ENCODE measurements at places on chromosomes 1 and 21.
A peak's percentile ranks its signal among the peaks of the same experiment; 100 is the strongest.

DNA sequence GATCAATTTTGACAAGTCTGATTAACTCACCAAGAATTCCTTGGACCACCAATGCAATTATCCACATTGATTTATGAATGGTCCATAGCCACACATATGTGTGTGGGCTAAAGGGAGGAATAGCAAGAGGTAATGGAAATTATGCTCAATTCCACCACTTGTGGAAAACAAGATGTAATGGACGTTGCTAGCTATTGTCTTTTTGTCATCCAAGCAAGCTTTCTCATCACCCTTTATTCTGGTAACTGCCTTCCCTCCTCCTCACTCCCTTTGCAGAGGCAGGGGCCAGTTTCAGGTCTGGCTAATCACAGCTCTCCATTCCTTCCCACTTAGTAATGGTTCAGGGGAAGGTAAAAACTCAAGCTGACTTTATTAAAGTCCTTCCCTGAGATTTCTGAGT is 24.7 kb upstream of the RAB3GAP2 start:
- no peak for DNase-seq

DNA sequence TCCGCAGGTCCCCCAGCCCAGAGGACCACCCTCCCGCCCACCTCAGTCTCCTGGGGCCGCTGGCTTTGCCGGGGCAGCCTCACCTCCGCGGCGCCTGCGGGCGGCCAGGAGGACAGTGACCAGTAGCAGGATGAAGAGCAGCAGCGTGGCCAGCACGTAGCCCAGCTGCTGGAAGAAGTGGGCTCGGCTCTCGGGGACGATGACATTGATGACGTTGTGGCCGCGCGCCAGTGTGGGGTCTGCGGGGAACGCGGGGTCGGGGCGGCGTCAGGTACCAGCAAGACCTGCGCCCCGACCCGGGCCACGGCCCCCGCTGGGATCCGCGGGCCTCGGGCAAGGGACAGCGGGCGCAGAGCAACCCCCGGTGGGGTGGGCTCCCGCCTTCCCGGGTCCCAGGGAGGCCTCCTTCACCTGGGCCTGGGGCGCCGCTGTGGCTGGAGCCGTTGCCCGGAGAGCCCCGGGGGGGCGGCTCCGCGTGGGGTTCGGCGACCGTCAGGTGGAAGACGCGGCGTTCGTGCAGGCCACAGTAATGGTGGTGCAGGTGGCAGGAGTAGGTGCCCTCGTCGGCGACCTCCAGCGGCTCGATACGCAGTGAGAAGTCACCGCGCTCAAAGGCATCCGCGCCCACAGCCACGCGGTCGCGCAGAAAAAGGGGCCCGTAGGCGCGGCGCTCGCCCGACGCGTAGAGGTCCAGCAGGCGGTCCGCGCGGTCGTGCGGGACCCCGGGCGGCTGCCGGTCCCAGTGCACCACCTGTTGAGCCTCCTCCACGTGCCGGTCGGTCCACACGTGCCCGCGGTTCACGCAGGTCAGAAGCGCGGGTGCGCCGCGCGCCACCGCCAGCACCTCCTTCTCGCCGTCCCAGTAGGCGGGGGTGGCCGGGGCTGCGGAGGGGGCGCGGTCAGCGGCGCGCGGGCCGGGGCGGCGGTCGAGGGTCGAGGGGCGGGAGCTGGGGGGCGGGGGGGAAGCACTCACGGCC is 3.8 kb downstream of the MXRA8 start:
- DNase-seq, result no peak

- no peak for DNase-seq
Measured at GRCh38 chr21:15966651-15967050, 236.9 kb downstream of the USP25 start.

DNA sequence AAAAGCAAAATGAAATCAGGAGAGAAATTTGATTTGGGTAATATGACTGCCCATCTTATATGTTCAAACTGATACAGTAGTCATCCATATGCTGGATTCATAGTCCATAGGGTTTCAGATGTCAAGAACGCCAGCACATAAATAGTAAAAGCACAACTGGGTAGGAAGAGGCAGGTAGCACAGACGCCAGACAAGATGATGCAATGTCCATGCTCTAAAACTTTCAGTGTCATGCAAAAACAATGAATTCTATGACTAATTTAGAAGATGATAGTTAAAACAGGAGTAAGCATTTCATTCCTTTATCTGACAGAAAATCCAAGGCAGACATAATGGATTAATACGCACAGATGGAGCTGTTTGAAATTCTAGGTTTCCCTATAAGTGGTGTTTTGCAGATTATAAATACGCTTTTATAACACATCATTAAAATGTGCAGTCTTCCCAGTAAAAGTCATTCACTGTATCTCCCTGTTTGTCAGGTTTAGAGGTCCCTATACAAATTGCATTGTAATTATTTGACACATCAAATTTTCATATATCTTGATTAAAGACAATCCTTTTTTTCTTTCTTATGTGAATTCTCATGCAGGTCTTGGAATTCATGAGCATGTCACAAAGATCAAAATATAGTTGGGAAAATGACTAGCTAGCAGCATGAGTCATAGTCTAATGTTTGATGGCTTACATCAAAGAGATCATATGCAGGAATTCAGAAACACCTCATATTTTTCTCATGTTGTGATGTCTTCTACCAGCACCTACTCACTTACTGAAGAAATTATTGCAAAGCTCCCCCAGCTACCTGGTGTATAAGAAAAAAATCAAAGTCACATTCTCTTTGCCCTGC is 139.9 kb downstream of the DSCAM start:
- no peak for DNase-seq

DNA sequence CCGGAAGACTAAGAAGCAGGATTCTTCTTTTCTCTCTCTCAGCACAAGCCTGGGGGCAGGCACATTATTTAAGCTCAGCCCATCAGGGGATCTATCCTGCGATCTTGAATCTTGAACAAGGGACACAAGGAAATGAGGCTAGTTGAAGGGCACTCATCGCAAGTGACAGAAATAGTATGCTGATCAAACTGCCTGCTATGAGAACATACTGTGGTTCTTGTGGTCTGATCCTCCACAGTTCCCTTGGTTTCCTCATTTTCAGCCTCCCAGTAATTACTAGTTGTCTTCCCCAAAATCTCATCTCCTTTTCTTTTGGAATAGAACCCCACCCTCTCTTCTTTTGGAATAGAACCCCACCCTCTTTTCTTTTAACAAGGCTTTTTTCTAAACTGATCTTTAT is 6.5 kb downstream of the ANKRD45 start:
- no peak for DNase-seq

DNA sequence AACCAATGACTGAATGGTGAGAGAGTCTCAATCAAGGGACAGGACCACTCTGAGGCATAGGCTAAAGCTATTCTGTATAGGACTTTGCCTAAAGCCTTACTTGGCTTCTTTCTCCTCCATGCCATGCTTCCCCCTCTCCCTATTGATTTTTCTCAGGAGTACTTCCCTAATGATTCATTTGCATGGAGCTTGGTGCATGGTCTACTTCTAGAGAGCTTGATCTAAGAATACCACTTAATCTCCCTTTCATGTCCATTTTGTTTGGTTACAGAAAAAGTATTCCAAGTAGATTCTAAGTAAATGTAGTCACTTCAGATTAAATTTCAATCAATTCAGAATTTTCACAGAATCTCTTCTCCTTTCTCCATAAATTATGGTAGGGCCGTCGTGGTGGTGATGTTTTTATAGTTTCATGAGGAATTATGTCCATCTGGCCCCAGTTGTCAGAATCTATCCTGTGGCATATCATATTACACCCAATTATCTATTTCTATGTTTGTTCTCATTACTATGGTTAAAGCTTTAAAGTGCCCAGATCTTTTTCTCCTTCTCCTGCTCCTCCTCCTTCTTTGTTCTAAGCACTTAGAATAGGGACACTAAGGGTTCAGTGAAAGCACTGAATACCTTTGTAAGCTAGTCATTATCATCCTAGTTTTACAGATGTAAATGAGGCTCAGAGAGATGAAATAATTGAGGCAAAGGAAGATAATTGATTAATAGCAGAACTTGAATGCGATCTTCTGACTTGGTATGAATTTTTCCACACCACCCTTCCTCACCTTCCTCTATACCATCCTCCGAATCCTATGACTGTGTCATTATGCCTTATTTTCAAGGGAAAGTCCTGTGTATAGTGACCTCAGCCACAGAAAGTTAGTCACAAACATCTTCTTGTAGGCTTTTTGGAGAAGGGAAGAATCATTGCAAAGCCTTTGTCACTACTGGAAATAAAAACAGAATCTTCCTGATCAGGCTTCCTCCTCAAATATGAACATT is 85.6 kb upstream of the ZRANB2 start:
- DNase-seq, result no peak

DNA sequence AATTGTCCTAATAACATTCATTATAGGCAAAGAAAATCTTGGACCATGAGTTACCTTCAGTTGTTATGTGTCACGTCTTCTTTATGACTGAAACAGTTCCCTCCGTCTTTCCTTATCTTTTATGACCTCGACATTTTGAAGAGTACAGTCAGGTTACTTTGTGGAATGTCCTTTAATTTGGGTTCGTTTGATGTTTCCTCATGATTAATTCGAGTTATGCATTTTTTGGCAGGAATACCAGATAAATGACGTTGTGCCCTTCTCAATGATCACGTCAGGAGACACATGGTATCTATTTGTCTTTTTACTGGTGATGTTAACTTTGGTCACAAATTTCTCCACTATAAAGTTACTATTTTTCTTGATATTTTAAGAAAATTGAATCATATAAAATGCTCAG is 17.3 kb upstream of the KLF17 start:
- no peak for DNase-seq

- DNase-seq, result no peak
Measured at GRCh38 chr1:31869449-31869848, 53.6 kb upstream of the SPOCD1 start.

GRCh38 chr21:45590246-45590725 is 48.0 kb upstream of the SLC19A1 start:
- peak; percentile 36 for DNase-seq

DNA sequence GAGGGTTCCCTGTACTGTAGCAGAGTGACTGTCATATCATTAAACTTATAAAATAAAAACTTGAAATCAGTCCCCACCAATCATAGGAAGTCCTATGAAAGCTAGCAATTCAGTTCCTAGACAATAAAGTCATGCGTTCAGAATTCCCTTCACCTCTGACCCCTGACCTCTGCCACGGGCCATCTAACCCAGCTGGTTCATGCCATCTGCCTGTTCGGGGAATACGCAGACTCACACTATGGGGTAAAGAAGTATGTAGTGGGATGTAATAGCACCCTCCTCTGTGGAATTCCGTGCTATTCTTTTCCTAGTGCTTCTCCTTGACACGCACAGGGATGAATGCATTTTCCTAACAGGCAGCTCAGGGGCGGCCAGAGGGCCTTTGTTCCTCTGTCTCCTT is 2.1 kb downstream of the GSTM4 start:
- no peak for DNase-seq

- peak; percentile 62 for DNase-seq
Measured at GRCh38 chr1:32972814-32973428, 8.3 kb upstream of the RNF19B start.

DNA sequence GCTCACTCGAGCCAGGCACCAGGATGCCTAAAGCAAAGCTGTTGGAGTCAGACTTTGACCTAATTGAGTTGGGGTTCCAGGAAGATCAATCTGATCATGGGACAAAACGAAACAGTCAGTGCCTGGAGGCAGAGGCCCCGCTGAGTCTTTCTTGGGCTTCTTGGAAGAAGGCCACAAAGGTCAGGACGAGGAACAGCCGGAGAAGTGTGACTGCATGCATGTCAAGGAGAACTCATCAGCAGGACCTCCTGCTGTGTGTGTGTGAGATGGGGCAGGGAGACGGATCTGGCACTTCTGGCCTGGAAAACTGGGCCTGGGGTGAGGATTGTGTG is 190.8 kb downstream of the CAMTA1 start:
- no peak for DNase-seq

DNA sequence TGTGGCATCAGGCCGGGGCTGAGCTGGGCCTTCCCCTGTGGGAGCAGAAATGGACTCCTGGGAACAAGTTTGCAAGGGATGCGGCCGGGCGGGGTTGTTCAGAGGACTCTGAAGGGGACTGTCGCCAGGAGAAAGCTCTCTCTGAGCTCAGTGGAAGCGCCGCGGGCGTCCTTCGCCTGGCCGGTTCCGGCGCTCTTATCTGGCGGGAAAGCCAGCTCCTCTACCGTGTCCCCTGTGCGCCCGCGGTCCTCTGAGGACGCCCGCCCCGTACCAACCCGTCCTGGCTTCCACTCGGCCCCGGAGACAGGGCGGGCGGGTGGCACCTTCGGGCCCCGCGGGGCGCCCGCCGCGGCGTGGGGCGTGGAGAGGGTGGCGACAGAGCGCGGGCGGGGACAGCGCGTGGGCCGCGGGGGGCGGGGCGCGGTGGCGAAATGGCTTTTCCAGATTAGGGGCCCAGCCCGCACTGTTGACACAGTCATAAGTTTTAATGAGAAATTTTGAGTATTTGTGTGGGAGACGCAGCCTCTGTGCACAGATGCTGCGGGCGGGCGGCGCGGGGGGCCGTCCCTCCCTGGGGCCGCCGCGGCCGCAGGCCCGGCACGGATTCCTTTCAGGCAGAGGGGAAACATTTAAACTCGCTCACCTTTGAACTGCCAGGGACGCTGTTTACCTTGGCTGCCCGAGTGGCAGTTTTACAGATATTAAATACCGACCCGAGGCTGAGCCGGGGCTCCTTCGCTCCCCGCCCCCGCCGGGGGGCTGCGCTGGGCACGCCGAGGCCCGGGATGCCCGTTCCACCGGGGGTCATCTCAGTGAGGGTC is 70.2 kb downstream of the FOXD2 start:
- no peak for DNase-seq

DNA sequence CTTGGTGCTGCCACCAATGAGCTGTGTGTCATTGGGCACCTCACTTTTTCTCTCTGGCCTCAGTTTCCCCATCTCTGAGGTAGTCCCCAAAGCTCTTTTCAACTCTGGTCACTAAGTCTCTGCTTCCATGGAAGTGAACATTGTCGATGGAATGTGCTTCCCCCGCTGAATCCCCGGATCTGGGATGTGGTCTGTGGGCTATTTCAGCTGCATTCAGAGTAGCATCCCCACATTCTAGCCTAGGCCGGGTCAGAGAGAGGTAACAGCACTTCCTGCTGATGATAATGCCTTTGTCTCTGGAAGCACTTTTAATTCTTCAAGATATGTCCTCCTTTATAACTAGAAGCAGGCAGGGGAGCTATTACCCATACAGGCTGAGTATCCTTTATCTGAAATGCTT is 29.8 kb downstream of the RASSF5 start:
- no peak for DNase-seq

DNA sequence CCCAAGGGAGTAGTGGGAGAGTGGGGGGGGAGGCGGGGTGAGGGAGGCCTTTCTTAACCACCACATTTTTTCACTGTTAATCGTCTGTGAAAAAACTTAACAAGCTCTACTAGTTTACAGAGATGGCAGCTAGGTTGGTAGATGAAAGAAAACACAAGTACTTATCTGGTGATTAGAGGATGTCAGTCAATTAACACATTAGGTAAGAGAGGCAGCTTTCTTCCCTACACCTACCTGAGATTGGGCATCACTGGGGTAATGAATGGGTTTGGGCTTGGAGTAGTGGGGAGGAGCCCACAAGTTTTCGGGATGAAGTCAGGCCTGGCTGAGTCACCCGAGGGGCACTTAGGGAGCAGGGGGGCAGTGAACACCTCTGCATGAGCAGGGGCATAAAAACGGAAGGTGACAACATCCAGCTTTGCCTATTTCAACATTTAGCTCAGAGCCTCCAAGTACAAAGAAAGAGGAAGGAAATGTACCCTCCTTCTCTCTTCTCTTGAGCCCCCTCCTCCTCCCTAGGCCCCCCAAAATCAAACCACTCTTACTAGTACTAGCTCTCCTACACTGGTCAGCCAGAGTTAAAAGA is 2.5 kb downstream of the LBR start:
- DNase-seq, result peak; percentile 38

GRCh38 chr1:167683641-167684502 is 37.9 kb upstream of the MPZL1 start:
- DNase-seq, result peak; percentile 77
